COLO829 (cell line): ENCODE measurements at places on chromosomes 3 and 15.

DNA sequence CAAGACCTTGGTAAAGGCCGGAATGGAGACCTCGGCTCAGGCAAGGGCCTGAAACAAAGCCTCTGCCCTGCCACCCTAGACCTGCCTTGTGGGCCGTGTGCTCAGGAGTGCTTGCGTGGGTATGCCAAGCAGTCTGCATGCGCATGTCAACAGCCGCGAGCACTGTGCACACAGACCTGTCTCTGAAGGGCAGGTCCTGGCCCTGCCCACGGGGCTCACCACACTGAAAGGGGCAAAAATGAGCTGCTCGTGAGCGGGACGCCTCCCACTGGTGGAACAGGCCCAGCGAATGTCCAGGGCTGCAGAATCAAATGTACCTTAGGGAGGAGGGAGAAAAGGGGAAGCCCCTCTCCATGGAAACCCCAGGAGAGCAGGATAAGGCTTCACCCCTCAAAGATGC is 44.3 kb upstream of the FGD5 start:
- DNase-seq = no peak

GRCh38 chr3:150202711-150203110 is 205.4 kb upstream of the TSC22D2 start:
- no peak for DNase-seq

- no peak for DNase-seq
Observed at GRCh38 chr3:31993843-31994242, 12.3 kb downstream of the ZNF860 start.

- DNase-seq = no peak
Observed at GRCh38 chr3:128203169-128203568, 49.9 kb downstream of the EEFSEC start.

DNA sequence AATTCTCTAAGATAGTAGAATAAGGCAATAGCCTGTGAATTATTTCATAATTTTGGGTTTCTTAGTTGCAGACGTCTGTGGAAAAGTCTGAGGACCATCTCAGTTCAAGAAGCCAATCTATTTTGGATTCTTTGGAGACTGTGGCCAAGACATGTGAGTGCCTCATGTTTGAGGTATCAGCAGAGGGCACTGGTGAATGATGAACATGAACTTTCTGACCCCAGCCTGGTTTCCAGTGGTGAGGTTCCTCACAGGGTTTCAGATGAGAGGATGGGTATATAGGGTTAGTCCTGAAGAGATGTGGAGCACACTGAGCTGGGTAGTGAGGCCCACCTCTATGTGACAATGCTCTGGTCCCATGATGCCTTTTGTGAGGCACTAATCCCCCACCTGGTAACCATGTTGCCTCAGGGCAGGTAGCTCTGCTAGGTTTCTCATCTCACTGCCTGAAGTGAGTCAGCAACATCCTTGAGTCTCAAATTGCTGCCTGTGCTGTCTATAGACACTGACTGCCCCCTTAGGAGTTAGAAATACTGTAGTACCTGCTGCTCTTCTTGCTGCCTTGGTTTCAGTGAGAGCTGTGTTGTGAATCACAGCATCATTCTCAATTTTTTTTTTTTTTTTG is 32.3 kb downstream of the C3orf62 start:
- no peak for DNase-seq

- no peak for DNase-seq
Observed at GRCh38 chr3:184540777-184541681, 20.6 kb upstream of the EPHB3 start.

- DNase-seq = peak; percentile 76
Observed at GRCh38 chr3:151156618-151157216, 46.3 kb downstream of the GPR171 start.

DNA sequence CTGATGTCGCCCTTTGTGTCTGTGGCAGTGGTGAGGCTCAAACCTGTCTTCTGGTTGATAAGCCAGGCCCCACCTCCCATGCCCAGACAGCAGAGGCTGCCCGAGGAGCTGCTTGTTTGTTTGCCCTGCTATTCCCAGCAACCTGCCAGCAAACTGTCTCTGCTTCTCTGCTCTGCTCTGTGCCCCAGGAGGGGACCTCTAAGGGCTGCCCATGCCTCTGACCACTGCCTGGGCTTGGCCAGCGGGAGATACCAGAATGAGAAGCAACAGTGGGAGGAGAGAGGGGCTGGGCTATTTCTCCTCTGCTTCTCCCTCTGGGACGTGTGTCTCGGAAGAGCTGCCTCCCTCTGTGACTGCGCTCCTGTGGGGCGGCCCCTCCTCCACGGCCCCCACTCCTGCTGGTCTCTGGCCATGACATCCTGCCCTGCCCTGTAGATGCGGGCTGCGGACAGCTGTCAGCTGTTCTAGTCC is 213.1 kb downstream of the RPLP1 start:
- DNase-seq = no peak

GRCh38 chr3:13483286-13483685 is 3.2 kb downstream of the HDAC11 start:
- DNase-seq = no peak

DNA sequence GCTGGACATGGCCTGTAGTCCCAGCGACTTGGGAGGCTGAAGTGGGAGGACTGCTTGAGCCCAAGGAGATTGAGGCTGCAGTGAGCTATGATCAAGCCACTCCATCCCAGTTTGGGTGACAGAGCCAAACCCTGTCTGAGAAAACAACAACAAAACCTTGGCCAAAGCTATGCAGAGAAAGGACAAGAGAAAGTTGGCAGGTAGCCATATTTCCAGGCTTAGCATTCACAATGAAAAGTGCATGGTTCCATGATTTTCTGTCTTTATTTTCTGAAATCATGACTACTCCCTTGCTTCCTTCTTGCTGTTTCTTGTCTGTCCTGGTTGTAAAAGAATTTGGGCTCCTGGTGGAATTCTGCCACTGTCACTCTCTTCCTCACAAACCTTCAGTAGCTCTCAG is 284.6 kb upstream of the C2CD4B start:
- no peak for DNase-seq

DNA sequence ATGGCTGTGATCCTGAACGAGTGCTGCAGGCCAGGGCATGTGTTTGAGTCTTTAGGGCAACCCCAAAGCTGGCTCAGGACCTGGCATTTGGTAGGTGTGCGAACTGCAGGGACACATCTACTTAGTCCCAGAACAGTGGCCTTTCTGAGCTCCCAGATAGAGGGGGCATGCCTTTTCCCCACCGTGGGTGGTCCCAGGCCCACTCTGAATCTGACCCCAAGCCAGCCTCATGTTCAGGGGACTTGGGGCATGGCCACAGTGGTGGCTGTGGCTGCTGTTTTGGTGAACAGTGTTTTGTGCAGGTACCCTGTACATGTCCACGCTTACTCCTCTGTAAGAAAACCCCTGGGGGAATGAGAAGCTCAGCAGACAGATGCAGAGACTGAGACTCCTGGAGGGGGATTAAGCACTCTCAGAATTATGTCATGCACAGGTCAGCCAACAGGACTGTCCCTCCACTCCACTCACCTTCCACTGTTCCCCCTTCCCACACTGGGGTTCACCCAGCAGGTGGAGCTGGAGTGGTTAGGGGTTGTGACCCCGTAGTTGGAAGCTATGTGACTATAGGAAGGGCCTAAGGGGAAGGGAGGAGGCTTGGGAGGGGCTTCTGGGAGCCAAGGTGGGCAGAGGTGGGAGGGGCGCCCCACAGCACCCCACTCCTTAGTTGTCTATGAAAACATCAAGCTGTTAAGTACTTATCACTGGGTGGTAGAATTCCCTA is 16.4 kb downstream of the ESYT3 start:
- no peak for DNase-seq

GRCh38 chr3:60622349-60622748 is 628.9 kb downstream of the FHIT start:
- DNase-seq = no peak

- DNase-seq = no peak
Observed at GRCh38 chr3:25552251-25552650, 112.5 kb downstream of the TOP2B start.

DNA sequence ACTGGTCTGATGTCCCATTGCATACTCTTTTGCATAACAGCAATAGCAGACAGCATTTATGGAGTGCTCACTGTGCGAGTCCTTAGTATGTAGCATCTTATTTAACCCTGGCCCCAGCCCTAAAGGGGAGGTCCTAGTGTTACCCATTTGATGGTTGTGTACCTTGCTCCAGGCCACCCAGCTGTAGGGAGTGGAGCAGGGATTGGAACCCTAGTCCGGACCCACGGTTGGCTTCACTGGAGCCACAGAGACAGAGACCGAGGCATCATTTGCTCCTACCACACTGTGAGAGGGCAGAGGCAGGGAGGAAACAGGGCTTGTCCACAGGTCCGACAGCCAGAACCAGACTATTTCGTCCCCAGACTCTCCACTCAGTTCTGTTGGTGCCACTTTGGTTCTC is 16.0 kb upstream of the TSEN2 start:
- no peak for DNase-seq

DNA sequence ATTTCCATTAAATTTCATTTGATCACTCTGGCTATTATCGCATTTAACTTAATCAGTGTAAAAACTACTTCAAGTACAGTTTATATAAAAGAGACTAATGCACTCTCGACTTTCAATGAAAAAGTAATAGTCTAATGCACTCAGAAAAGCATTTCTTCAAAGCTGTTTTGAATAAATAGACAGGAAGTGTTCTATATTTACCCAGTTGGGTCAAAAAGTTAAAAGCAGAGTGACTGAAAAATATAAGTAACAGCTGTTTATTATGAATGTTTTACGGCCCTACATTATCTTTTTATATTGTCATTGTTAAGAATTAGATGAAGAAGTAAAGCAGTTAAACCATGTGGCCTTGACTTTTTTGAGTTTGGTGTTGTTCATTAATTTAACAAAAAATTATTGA is 391.8 kb downstream of the ZPLD1 start:
- DNase-seq = no peak

- no peak for DNase-seq
Observed at GRCh38 chr3:158105119-158105709, 1.0 kb downstream of the SHOX2 start.
